Breast epithelium (tissue), 4 donors: ENCODE measurements at places on chromosomes 6 and 20.

DNA sequence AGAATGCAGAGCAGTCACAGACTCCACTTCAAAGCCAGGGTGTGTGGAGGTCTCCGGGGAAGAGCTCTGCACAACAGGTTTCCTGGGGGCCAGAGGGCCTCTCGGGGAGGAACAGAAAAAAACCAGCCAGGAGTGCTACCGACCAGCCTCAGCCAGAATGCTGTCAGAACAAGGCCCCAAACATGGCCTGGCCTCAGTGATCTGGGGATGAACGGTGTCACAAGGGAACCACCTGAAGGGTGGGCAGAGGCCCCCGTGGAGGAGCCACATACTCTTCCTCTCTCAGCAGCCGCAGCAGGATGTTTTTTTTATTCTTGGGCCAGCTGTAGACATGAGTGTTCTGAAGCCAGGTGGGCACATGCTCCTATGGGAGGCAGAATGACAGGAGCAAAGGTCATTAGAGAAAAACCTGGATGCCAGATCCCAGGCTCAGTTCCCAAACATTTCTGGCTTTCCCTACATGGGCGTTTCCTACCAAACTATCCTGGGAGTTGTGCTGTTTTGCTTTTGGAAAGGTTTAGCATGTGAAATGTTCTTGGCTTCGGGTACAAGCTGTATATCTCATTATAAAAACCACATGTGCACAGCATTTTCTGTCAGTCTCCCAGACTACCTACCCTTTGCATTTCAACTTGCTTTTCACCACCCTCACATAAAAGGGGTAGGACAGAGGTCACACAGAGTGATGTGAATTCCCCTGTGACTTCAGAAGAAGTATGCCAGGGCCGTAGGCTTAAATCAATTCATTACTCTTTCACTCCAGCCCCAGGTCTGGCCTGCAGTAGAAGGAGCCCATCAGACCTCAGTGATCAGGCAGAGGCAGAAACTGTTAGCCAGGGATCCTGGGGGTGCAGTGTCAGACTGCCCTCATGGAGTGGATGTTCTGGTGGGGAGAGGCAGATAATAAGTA lies 46.2 kb downstream of the TRAF3IP2 start:
- no peak overlapping the region for H3K4me3 ChIP-seq
- no peaks in the 10 kb centered on the region for H3K36me3 ChIP-seq
- no peaks in the 10 kb centered on the region for H3K27me3 ChIP-seq

GRCh38 chr6:26123675-26123946 lies 36.4 kb downstream of the HFE start:
- H3K36me3 ChIP-seq, result no peaks in the 10 kb centered on the region
- H3K27me3 ChIP-seq, result no peaks in the 10 kb centered on the region
- H3K27ac ChIP-seq, result peak overlapping the region; percentile 99
- H3K4me1 ChIP-seq, result no peaks in the 10 kb centered on the region
- no peak for DNase-seq

GRCh38 chr20:40963505-40963845 lies 65.1 kb upstream of the TOP1 start:
- DNase-seq, result no peak
- H3K27me3 ChIP-seq, result no peaks in the 10 kb centered on the region
- H3K4me1 ChIP-seq, result no peaks in the 10 kb centered on the region
- no peaks in the 10 kb centered on the region for H3K36me3 ChIP-seq
- H3K27ac ChIP-seq, result no peak overlapping the region

DNA sequence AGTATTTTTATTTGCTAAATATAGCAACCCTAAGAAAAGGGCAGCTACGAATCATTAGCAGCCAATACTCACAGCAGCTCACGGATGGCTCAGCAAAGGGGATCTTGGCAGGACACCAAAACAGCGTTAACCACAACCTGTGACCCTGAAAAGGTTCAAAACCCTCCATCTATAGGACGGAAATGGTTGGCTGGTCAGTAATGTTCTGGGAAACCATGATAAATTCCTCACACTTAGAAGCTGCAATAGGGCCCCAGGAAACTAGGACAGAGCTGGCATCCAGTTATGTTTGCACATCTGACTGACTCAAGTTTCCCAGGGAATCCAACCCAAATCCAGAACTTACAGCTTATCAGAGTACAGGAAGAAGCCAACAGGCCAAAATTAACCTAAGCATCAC lies 30.9 kb upstream of the PTPRT start:
- no peak overlapping the region for H3K4me3 ChIP-seq
- no peaks in the 10 kb centered on the region for H3K27me3 ChIP-seq
- no peak overlapping the region for H3K27ac ChIP-seq
- H3K4me1 ChIP-seq, result no peaks in the 10 kb centered on the region

GRCh38 chr20:64157878-64158277 lies 6.4 kb upstream of the MYT1 start:
- DNase-seq, result no peak
- H3K27ac ChIP-seq, result no peak overlapping the region

- DNase-seq, result no peak
- H3K27ac ChIP-seq, result no peak overlapping the region
- no peak overlapping the region for H3K4me3 ChIP-seq
- no peaks in the 10 kb centered on the region for H3K4me1 ChIP-seq
Observed at GRCh38 chr6:20279608-20280287, 67.5 kb upstream of the MBOAT1 start.

GRCh38 chr6:43150051-43150751 lies 20.9 kb upstream of the SRF start:
- no peaks in the 10 kb centered on the region for H3K4me1 ChIP-seq
- H3K4me3 ChIP-seq, result no peak overlapping the region
- no peaks in the 10 kb centered on the region for H3K27me3 ChIP-seq
- no peak for DNase-seq
- H3K36me3 ChIP-seq, result peaks cover 4% of the 10 kb centered on the region
- no peak overlapping the region for H3K27ac ChIP-seq

DNA sequence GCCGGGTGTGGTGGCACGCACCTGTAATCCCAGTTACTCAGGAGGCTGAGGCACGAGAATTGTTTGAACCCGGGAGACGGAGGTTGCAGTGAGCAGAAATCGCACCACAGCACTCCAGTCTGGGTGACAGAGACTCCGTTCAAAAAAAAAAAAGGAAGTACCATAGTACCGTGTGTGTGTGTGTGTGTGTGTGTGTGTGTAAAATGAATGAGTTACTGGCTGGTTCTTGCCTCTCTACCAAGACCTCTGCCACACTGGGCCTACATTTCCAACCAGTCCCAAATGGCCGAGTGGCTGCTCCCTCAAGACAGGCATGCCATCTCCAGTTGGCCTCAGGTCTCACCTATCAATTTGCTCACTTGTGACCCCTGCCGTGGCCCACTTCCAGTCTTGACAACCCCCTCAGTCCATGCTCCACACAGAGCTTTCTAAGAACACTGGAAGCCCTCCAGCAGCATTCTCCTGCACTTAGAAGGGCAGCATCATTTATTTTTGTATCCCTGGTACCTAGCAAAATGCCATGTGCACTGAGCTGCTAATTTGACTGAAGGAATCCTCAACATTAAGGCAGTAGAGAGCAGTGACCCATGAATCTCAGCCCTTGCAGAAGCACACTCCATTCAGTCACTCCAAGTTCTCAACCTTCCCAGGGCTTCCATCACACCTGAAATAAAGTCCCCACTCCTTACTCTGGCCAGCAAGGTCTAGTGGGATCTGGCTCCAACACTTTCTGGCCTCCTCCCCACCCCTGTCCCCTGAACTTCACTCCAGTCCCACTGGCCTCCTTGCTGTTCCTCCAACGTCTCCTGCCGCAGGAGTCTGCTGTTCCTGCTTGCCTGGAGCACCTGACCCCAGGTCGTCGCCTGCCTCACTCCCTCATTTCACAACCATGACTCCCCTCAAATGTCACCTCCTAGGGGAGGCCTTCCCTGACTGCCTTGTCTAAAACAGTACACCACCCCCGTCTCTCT lies 29.9 kb downstream of the COX4I2 start:
- no peaks in the 10 kb centered on the region for H3K36me3 ChIP-seq
- H3K27me3 ChIP-seq, result no peaks in the 10 kb centered on the region
- no peak overlapping the region for H3K4me3 ChIP-seq
- H3K4me1 ChIP-seq, result peaks cover 6% of the 10 kb centered on the region
- DNase-seq, result no peak
- H3K27ac ChIP-seq, result peak overlapping the region; percentile 92

DNA sequence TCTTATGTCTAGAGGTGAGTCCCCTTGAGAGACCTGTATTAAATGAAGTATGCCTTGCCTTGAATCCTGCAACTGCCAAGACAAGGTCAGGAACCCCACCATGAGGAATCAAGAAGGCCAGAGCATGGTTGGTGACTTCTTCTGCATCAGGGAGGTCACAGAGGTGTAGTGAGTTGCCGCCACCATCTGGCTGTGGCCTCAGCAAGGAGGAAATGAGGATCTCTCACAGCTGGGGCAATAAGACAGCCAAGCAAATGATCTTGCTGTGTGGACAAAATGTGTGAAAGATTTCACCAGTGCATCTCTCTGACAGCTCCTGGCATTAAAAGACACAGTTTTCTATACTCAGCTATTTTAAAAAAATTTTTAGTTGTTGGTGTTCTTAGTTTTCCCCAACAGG lies 611.0 kb downstream of the DOK5 start:
- H3K27me3 ChIP-seq, result no peaks in the 10 kb centered on the region
- H3K36me3 ChIP-seq, result no peaks in the 10 kb centered on the region
- H3K27ac ChIP-seq, result no peak overlapping the region
- DNase-seq, result no peak

GRCh38 chr6:165600606-165601005 lies 62.4 kb downstream of the PDE10A start:
- H3K36me3 ChIP-seq, result no peaks in the 10 kb centered on the region
- no peak overlapping the region for H3K27ac ChIP-seq
- H3K4me1 ChIP-seq, result no peaks in the 10 kb centered on the region
- DNase-seq, result no peak
- H3K4me3 ChIP-seq, result no peak overlapping the region
- H3K27me3 ChIP-seq, result no peaks in the 10 kb centered on the region

GRCh38 chr6:141475259-141475658 lies 657.5 kb upstream of the GJE1 start:
- no peaks in the 10 kb centered on the region for H3K4me1 ChIP-seq
- no peak for DNase-seq
- H3K27ac ChIP-seq, result no peak overlapping the region
- H3K36me3 ChIP-seq, result no peaks in the 10 kb centered on the region

- H3K4me1 ChIP-seq, result no peaks in the 10 kb centered on the region
- H3K4me3 ChIP-seq, result no peak overlapping the region
- H3K36me3 ChIP-seq, result no peaks in the 10 kb centered on the region
- no peaks in the 10 kb centered on the region for H3K27me3 ChIP-seq
Observed at GRCh38 chr6:168367285-168367751, 47.7 kb upstream of the DACT2 start.

DNA sequence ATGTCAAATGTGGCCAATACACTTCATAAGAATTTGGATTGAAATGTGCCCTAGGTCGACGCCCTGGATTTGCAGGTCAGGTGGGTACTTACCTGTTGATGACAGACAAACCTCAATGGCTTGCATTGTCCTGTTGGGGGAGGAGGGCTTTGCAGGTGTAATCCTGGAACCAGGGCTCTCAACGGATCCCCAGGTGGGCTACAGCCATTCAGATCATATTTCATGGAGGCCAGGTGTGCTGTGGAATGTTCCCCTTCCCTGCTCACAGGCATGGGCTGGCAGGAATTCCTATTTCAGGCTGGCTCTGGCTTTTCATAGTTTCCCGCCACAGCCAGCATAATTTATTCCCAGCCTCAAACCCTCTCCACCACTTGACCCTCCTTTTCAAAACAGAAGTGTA lies 254.7 kb downstream of the SMOC2 start:
- no peaks in the 10 kb centered on the region for H3K36me3 ChIP-seq
- no peak overlapping the region for H3K27ac ChIP-seq
- DNase-seq, result no peak

- H3K27ac ChIP-seq, result no peak overlapping the region
- H3K4me3 ChIP-seq, result no peak overlapping the region
Observed at GRCh38 chr6:125151700-125152099, 1.9 kb upstream of the TPD52L1 start.

- H3K27me3 ChIP-seq, result no peaks in the 10 kb centered on the region
- no peak overlapping the region for H3K27ac ChIP-seq
- no peaks in the 10 kb centered on the region for H3K4me1 ChIP-seq
- H3K36me3 ChIP-seq, result no peaks in the 10 kb centered on the region
- H3K4me3 ChIP-seq, result no peak overlapping the region
Observed at GRCh38 chr6:147159536-147160374, 44.5 kb upstream of the STXBP5 start.

- no peaks in the 10 kb centered on the region for H3K27me3 ChIP-seq
- H3K36me3 ChIP-seq, result no peaks in the 10 kb centered on the region
- DNase-seq, result no peak
- no peaks in the 10 kb centered on the region for H3K4me1 ChIP-seq
- no peak overlapping the region for H3K27ac ChIP-seq
- no peak overlapping the region for H3K4me3 ChIP-seq
Observed at GRCh38 chr6:20038410-20039204, 173.7 kb downstream of the MBOAT1 start.

GRCh38 chr20:24303393-24304170 lies 165.8 kb upstream of the SYNDIG1 start:
- no peaks in the 10 kb centered on the region for H3K4me1 ChIP-seq
- H3K27ac ChIP-seq, result no peak overlapping the region
- no peaks in the 10 kb centered on the region for H3K36me3 ChIP-seq
- DNase-seq, result no peak
- H3K27me3 ChIP-seq, result peaks cover 24% of the 10 kb centered on the region

- DNase-seq, result no peak
- no peaks in the 10 kb centered on the region for H3K36me3 ChIP-seq
- no peak overlapping the region for H3K4me3 ChIP-seq
Observed at GRCh38 chr20:2246069-2246491, 49.7 kb upstream of the TGM3 start.

DNA sequence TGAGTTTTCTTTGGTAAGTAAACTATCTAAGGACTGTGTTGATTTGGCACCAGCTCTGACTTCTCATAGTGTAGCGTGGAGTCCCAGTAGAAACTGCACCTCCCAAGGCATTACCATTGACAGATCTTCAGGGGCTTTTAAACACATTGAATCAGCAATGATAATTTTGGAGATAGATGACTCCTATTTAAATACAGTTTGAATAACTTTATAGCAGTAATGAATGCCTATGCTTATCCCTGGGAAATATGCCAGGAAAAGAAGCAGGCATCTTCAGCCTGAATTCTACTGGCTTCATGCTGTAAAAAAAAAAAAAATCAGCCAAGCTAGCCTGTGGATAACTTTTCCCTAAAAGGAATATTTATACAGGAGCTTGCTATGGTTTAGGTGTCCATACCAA lies 895.9 kb downstream of the EYS start:
- H3K27me3 ChIP-seq, result no peaks in the 10 kb centered on the region
- no peak overlapping the region for H3K4me3 ChIP-seq
- H3K4me1 ChIP-seq, result no peaks in the 10 kb centered on the region

- DNase-seq, result no peak
- H3K36me3 ChIP-seq, result no peaks in the 10 kb centered on the region
- peak overlapping the region; percentile 78 for H3K4me3 ChIP-seq
- no peaks in the 10 kb centered on the region for H3K4me1 ChIP-seq
Observed at GRCh38 chr20:36541768-36542488, 609 bp downstream of the MYL9 start.

DNA sequence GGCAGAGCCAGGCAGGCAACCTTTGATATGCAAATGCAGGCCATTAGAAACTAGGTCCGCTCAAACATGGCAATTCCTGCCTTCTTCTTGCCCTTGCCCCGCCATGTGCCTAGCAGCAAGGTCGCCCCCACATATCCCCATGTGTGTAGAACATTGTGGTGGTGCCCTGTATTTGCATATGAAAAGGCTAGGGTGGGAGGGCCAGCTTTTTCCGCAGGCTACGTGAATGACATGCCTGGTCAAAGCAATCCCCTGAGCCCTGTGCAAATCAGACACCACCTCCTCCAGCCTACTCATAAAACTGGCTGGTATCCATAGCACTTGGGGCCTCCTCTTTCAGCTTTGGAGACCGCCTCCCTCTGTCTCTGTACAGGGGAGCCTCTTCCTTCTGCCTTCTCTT lies 31.6 kb downstream of the GSTA2 start:
- no peaks in the 10 kb centered on the region for H3K4me1 ChIP-seq
- H3K27ac ChIP-seq, result no peak overlapping the region
- no peak for DNase-seq
